ENCODE measurements at places on chromosomes 2 and 18.

- DNase-seq: no peak
Measured at GRCh38 chr2:188091220-188091619, 200.5 kb upstream of the GULP1 start.

GRCh38 chr2:169260246-169260645, 102.1 kb downstream of the LRP2 start:
- DNase-seq: no peak

- DNase-seq: no peak
Measured at GRCh38 chr2:218293715-218294429, 1.6 kb upstream of the TMBIM1 start.

- DNase-seq: no peak
Measured at GRCh38 chr2:239689985-239690384, 289.2 kb upstream of the HDAC4 start.

GRCh38 chr18:48589797-48590519, 51.1 kb downstream of the CTIF start:
- DNase-seq: no peak

GRCh38 chr2:101418460-101419095, 31.3 kb upstream of the CREG2 start:
- no peak for DNase-seq

- no peak for DNase-seq
Measured at GRCh38 chr2:66470199-66470598, 35.3 kb downstream of the MEIS1 start.

DNA sequence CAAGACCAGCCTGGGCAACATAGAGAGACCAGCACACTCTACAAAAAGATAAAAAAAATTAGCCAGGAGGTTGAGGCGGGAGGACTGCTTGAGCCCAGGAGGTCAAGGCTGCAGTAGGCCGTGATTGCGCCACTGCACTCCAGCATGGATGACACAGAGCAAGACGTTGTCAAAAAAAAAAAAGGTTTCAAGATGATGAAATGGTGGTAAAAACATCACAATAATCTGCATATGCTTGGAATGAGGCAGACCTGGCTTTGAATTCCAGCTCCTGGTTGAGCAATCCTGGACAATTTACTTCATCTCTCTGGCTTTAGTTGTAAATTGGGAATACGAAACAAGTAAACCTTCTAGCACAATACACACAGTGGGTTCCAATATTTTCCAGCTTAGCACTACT, 24.1 kb downstream of the USP40 start:
- DNase-seq: no peak

- no peak for DNase-seq
Measured at GRCh38 chr2:15172825-15173224, 388.3 kb downstream of the NBAS start.

DNA sequence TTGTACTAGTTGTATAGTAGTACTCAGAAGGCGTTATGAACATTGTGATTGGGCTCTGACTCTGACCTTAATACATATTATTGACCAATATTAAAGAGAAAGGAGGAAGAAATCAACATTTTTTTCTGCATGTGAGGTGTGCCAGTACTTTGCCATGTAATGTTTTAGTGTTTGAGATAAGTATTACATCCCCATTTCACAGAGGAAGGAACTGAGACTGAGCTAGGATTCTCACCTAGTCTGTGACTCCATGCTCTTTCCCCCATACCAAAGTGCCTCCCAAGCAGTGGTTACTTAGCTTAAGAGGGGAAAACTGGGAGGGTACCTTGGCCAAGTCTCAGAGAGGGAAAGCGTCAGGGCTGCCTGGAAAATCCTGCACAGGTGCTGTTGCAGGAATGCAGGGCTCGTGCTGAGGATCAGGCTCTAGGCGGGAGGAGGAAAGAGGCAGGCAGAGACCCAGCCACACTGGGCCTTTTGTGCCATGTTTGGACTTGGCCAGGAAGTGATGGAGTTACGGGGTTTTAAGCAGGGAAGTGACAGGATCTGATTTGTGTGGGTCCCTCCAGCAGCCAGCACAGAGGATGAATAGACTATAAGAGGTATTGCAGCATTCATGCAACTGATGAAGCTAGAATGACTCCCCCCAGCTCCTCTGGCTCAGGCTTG, 1.7 kb downstream of the PNKD start:
- no peak for DNase-seq

DNA sequence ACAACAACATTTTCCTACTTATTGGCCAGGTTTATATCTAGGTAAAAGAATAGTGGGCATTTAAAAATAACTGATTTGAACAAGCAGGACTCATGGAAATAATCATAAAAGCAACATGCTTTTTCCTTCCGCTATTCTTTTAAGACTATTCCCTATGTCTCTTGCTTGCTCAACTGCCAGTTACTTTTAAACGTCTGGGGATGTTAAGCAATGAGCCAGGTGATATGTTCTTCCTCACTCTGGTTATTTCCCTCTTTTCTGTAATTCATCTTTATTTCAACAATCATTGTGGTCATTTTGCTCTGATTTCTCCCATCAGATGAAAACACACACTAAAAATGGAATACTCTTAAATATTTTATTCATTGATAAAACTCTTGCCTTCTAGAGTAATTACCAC, 33.4 kb upstream of the SLC8A1 start:
- no peak for DNase-seq

- no peak for DNase-seq
Measured at GRCh38 chr2:68436270-68436669, 30.8 kb downstream of the FBXO48 start.

DNA sequence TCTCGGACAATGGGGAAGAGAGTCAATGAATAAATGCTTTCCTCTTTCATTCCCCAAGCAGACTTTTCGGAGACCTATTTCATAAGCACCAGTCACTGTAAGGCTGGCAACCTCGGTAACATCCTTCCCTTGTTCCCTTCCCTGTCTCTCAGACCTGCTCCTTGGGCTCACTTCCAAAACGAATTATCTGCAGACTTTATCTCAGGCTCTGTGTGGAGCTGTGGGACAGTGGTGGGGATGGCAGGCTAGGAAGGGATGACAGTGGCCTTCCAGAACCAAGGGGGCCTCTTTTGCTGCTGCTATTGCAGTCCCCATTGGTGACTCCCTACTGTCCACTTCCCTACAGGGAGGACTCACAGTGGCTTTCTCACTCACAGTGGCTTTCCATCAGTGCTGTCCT, 185.6 kb upstream of the MEX3C start:
- DNase-seq: no peak

GRCh38 chr2:197500503-197501131, 438 bp downstream of the HSPE1 start:
- no peak for DNase-seq

- no peak for DNase-seq
Measured at GRCh38 chr18:22447792-22448191, 30.1 kb upstream of the CTAGE1 start.

DNA sequence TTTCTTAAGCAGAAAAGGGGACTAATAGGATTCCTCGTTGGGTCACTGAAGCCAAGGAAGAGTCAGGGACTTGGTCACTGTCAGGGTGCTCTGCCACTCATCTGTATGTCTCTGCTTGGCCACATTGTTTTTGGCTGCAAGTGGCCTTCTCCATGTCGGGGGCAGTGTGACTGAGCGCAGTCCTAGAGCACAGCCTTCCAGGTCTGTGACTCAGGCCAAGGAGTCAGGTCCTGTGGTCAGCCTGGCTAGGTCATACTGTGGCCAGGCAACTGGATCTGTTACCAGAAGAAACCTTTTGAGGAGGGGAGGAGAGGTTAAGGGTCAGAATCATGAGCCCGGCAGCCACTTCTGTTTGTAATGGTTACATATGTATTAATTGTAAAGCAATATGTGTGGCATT, 61.3 kb downstream of the GALNT1 start:
- no peak for DNase-seq

GRCh38 chr2:191950132-191950874, 103.4 kb upstream of the CAVIN2 start:
- DNase-seq: no peak

DNA sequence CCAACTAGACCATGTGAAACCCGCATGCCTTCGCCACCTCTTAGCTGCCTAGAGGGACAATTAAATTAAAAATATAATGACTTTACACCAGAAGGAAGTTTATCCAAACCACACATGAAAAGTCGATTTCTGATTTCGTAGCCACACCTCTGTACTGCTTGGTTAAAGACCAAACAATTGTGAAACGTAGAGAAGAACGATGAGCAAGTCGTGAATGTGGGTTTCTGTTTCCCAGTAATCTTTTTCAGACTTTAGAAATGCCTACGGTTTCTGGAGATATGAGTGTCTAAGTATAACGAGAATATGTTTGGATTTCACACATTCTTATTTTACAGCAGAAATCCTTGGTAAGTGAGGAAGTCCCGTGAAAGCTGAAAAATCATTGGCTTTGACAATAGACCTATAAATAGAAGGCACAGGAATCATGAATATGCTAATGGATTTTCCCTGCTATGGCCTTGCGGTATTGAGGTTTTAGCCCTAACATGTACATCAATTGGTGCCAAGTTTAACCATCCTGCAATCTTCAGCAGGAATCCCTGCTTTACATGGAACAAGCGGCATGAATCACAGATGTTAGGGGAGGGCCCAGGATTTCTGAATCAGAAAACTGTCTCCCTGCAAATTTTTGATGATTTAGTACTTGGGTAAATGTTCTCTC, 105.6 kb downstream of the TTC32 start:
- no peak for DNase-seq

- no peak for DNase-seq
Measured at GRCh38 chr2:143433251-143433650, 304.0 kb downstream of the ARHGAP15 start.

GRCh38 chr2:99386011-99386410, 48.8 kb downstream of the EIF5B start:
- DNase-seq: no peak

GRCh38 chr18:60732143-60732542, 359.6 kb upstream of the MC4R start:
- DNase-seq: no peak

GRCh38 chr2:237194906-237195305, 109.2 kb downstream of the COPS8 start:
- DNase-seq: no peak

GRCh38 chr18:49086926-49087325, 136.2 kb upstream of the SMAD7 start:
- no peak for DNase-seq

DNA sequence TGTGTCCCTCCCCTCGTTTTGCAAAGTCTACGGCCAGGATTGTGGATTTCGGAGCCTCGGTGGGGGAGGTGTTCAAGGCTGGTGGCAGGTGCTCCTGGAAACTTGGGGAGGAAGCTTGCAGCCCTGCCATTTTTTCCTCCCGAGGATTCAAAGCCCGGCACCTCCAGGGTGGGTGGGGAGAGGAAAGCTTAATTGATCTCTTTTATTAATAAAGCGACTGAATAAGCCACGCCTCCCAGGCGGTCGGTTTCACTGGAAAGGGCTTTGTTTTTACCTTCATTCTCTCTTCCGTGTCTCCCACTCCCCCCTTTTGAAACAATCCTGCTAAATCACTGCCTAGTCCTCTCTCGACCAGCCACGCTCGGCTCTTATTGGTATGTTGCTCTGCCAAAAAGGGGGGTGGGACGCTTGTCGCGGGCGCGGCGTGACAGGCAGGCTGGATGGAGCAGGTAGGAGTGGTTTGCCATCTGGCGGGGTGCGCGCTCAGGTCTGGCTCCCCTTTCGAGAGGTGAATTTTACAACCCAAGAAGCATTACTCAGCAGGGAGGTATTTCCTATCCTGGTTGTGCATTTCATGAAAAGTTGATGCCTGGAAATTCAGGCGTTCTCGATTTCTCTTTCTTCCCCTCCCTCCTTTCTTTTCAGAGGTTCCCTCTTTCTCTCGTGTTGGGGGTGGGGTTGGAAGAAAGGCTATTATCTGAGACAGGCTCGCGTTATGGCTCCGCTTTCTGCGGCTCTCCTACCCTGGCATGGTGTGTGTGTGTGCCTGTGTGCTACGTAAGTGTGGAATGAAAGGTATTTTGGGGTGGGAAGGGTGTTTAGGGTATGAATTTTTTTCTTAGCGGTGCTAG, 1.4 kb downstream of the NEDD4L start:
- peak; percentile 46 for DNase-seq

DNA sequence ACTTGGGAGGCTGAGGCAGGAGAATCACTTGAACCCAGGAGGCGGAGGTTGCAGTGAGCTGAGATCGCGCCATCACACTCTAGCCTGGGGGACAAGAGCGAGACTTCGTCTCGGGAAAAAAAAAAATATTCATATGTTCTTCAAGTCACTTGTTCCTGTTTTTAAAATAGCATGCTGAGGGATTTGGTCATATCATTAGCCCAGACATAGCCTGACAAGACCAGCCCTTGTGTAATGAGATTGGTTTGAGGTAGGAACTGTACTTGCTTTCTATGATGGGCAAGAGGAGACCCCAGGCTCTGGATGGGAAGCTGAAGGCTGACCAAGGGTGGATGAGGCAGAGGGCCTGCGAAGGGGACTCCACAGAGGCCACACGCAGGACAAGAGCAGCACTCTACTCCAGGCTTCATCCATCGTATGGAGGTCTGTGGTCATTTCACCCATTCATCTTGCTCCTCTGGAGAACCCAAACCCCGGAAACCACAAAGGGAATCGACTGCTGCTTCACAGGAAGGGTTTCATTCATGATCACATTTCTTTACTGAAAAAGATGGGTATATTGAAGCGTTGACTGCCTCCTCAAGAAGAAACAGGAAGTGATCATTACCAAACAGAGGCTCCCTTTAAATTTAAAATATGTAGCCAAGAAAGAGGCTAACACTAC, 87.1 kb upstream of the ZNF397 start:
- no peak for DNase-seq

DNA sequence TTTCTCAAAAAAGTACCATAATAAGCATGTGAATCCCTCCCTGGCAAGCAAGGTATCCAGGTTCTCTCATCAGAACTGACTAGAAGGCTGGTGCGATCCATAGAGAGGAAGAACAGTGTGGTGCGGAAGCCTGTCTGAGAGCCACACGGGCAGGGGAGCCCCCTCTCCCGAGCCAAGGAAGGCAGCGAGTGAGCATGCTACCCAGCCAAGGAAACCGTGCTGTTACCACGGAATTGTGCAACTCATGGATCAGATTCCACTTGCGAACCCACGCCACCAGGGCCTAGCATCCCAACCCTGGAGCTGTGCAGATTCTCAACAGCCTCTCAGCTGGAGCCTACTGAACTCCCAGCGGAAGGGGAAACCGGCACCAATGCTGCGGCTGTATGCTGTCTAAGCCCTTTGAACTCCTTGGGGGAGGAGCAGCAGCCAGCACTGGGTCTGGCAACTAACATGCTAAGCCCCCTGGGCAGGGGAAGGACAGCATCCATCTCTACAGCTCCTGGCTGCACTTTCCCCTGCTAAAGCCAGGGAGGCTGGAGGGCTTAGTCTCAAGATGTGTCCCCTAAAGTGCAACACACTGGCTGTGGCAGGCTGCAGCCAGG, 823.1 kb downstream of the EPHA4 start:
- no peak for DNase-seq

Measured in NCI-H1436 treated with DMSO at 0.1 percent for 48 hours (cell line).